ENCODE measurements at places on chromosomes 3 and 15.

- no peak for DNase-seq
Observed at GRCh38 chr3:29070959-29071634, 209.8 kb upstream of the RBMS3 start.

DNA sequence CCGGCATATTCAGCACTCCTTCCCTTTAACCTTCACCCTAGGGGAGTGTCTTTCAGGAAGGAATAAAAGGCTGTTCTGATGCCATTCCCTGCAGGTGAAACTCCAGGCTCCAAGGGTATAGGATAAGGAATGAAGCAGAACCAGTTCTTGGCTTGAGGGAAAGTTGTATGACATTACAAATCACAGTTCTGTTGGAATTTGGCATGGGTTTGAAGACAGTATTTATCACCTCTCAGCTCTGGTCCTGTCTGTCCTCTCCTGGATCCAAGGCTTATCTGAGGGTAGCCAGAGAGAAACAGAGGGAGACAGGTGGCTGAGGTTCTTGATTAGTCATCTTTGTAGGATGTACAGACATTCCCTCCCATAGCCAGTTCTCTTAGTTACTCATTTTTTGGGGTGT, 37.1 kb downstream of the RAB11A start:
- no peak for DNase-seq

DNA sequence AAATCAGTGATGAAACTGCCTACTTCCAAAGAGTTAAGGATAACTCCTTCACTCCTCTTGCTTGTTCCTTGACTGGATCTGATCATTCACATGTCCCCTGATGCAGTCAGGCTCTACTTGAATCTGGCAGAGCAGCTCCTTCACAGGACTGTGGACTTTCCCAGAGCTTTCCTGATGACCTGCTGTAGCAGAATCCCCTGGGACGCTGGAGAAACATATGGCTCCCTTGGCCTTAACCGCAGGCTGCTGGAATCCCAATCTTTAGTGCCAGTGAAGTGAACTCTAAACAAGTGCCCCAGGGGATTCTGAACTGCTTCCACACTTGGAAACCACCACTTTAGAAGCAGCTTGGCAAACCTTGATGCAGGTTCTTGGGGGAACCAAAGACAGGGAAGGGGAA, 217.8 kb downstream of the CHST2 start:
- DNase-seq = no peak

GRCh38 chr3:191263365-191263764, 64.3 kb downstream of the OSTN start:
- no peak for DNase-seq

DNA sequence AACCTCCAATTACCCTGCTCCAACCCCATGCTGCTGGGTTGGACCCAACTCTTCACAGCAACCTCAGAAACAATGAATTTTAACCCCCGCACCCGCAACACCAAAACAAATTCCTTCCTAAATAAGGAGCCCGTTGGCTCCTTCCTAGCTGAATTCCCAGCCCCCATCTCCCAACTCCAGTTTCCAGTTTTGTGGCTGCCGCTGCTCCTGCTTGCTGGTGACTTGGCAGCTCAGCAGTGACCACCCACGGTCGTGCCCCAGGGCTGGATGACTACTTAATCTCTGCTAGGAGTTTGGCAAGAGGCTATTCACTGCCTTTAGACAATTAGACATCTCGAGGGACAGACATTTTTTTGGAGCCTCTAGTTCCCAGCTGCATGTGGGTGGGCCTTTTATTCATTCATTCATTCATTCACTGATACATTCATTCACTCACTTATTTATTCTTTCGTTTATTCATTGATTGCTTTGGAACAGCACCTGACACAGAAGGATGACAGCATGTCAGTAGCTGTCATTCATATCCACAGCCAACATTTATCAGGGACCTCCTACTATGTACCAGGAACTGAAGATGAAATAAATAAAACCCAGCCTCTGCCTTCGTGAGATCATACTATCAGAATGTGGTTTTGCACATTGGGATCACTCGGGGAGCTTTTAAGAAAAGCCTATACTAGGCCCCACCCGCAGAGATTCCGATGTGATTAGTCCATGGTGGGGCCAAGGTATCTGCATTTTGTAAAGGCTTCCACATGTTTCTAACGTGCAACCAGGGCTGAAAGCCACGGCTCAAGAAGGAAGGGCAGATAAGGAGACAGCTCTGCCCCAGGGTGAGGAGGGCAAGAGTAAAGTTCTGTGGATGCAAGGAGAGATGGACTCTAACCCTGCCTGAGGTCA, 256.5 kb downstream of the SHQ1 start:
- peak; percentile 87 for DNase-seq

GRCh38 chr15:74829991-74830390, 3.6 kb downstream of the CPLX3 start:
- no peak for DNase-seq

DNA sequence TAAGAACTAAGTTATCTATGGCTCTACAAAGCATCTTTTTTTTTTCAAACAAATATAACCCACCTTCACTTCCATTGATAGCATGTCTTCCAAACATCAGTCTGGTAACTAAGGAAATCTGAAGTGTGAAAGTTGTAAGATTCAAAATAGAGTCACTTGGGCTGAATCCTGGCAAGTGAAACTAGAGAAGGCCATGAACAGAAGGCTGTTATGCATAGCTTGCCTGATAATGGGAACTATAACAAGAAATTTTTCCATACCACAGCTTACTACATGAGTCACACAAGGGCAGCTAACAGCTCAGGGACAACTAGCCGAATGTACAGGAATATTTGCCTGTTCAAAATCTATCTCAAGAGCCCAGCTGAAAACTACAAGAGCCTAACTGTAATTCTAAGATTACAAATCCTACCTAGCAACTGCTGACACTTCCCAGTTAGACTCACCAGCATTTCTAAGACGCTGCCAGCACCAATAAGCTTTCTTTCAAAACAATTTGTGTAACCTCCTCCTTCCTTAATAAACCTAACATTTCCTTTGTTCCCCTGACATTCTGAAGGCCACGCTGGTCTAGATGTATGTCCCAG, 1066.5 kb downstream of the PLOD2 start:
- peak; percentile 13 for DNase-seq

GRCh38 chr3:128077202-128077624, 25.0 kb downstream of the SEC61A1 start:
- DNase-seq = no peak

DNA sequence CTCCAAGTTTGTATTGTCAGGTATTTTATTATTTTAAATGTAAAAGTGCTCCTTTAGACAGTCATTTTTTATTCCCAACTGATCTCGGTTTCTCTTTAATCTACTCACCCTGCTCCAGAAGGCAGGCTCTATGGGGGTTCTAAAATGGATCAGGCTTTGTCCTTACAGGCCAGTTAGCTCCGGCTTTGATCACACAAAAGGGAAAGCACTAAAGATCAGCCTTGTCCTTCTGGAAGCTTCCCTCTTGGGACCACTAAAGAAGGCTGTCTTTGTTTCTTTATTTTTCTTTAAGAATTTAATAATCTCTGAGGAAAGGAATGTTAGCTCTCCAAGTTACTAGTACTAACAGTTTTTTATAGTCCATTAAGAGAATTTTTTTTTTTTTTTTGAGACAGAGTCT, 560.5 kb upstream of the ZNF717 start:
- no peak for DNase-seq

DNA sequence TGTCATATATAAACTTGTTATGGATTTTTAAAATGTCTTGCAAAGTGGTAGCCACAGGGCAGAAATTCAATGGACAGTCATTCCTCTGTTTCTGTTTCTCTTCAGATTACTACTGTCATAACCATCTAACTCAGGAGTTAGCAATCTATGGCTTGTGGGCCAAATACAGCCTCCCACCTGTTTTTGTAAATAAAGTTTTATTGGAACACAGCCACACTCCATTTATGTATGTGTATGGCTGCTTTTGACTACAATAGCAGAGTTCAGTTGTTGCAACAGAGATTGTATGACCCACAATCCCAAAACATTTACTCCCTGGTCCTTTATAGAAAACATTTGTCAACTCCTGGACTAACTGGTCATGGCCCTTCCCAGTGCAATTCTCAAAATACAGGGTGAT, 20.0 kb downstream of the SLC27A2 start:
- no peak for DNase-seq
